ENCODE measurements at places on chromosomes 16 and 17.

DNA sequence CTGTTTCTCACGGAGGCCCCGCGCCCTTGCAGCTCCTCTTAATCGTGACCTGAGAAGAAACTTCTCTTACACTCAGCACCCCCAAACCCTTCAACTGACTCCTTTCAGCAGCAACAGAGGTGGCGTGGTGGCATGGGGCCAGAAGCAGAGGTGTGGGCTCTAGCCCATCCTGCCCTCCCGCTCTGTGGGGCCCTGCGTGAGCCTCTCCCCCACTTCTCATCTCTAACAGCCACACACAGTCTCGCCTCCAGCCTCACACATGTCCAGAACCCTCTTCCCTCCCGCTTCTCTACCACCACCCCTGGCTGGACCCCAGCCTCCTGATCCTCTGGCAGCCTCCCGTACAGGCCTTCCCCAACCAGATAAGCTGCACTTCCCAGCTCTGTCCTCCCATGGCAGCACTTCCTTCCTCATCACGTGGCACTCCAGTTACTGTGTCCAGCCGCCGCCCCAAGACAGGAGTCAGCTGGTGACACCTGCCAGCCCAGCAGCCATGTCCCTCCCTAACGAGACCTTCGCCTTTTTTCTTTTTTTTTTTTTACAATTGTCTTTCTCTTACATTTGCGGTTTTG, 30.5 kb downstream of the NSMCE1 start:
- no peak for DNase-seq

- no peak for DNase-seq
Measured at GRCh38 chr17:78647032-78647431, 69.8 kb upstream of the DNAH17 start.

- DNase-seq = no peak
Measured at GRCh38 chr17:41914358-41914766, 4.4 kb downstream of the ACLY start.

GRCh38 chr17:2901582-2901981, 105.3 kb downstream of the RAP1GAP2 start:
- DNase-seq = no peak

DNA sequence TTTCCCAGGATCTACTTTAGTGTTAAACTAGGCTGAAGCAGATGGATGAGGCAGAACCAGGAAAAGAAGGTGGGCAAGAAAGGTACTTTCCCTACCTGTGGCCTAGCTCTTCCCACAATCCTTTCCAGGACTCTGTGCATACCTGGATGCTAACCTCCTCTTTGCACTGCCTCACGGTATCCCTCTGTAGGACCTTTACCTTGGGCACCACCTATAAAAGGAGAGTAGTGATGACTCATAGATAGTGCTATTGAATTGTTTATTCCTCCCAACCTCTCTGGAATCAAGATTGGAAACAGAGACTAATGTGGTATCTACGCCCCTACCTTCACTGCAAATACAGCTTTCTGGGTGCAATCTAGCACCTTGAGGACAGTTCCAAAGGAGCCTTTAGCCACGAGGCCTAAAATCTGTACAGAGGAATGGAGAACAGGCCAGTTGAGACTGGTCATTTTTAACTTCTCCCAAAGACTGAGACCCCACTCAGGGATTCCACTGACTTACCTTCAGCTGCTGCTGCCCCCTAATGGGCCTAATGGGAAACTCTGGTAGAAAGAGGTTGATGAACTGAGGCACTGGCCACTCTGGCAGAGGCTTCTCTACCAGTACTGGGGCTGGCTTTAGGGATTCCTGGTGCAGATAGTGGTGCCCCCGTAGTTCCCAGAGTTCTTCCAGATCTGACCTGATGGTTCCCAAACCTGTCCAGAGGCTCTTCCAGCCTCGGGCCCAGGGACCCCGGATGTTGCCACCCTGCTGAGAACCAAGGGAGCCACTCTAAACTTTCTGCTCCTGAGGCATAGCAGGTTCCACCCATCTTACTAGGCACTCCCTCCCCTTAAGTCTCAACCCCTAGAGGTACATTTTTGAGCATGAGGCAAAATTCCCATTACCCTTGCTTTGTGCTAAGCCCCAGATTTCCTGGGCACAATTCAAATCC, 781 bp downstream of the RSKR start:
- DNase-seq = no peak

DNA sequence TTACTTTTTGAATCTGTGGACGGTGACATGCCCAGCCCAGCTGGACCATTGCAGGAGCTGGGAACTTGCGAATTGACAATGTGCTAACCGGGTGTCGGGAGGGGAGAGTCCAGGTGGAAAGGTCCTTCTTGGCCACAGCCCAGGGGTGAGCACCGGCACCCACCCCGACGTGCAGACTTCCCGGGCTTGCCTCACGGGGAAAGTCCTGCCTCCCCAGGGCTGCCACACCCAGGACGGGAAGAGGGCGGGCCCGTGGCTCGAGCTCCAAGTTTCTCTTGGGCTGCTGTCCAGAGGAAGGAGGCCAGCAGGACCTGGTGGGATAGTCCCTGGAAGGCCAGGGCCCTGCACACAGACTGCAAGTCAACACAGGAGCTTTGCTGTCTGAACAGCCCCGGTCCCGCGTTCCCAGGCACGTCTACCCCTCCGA, 17.7 kb downstream of the CARD14 start:
- DNase-seq = no peak

- DNase-seq = no peak
Measured at GRCh38 chr16:68475071-68475470, 26.8 kb upstream of the SMPD3 start.

DNA sequence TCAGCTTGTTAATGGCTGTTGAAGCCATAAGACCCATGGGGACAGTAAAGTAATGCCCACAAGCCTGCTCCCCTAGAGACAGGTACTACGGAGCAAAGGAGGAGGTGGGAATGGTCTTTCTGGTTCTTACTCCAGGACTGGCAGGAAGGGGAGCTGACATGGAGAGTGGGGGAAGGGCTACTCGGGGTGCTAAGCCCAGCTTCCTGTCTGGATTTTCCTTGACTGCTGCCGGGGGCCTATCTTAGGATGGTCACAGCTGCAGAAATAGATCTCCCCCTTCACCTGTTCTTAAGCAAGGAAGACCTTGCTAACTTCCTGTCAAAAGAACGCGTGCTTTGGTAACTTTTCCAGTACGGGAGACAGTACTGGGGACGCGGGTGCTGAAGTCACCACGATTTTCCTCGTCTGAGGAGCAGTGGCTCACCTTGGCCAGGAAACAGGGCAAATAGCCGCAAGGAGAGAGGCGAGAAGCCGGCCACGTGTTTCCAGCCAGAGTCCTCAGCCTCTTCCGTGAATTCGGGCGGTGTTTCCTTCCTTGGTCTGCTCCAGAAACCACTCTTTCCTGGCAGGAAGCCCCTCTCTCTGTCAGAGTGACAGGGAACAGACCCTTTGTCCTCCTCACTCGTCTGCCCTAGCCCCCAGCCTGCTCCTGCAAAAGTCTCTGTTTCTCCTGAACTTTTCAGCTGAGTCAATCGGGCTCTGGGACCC, 656 bp upstream of the PRR29 start:
- no peak for DNase-seq

All from stimulated activated CD4-positive, alpha-beta T cell treated with anti-CD3 and anti-CD28 coated beads, Interleukin-1b, Interleukin-23, amount 100 ng/mL, for 1 hour (primary cell).